ENCODE measurements at places on chromosomes 6 and 20.

DNA sequence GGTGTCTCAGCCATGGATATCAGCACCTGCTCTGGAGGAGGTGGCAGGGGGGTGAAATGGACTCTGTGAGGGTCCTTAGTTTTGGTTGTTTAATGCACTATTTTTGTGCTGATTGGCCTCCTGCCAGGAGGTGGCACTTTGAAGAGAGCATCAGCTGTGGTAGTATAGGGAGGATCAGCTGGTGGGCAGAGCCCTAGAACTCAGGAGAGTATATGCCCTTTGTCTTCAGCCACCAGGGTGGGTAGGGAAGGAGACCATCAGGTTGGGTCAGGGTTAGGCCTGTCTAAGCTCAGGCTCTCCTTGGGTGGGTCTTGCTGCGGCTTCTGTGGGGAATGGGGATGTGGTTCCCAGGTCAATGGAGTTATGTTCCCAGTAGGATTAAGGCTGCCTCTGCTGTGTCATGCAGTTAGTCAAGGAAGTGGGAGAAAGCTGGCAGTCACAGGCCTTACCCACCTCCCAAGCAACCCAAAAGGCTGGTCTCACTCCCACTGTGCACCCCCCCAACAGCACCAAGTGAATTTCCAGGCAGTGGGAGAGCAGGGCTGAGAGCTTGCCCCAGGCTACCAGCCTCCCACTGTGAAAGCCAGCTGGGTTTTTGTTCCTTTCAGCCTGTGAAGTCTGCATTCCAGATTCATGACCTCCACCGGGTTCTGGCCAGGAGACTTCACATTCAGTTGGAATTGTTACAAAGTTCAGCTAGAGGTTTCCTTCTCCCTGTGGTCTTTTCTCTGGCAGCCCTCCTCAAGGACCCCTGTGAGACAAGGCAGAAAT, 5.7 kb upstream of the OSTM1 start:
- DNase-seq, result no peak

GRCh38 chr6:22204153-22204552, 92.7 kb downstream of the PRL start:
- DNase-seq, result no peak

GRCh38 chr6:5781966-5782556, 224.7 kb downstream of the NRN1 start:
- no peak for DNase-seq

DNA sequence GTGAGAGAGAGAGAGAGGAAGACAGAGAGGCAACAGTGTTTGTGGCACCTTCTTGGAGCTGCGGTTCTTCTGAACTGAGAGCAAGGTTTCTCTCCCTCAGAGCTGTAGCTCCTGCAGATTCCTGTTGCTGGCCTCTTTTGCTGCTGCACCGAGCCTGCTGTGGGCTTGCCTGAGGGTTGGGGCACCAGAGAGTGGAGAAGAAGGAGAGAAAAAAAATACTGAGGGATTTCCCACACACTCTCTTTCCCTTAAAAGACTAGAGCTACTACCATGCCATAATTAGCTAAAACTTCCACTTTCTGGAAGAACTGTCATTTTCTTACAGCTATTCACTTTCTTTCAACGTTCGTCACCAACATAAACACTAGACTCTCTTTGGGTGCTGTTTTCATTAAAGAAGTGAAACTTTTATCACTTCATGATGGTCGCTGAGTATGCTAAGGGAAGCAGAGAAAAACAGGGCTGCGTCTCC, 18.2 kb upstream of the ECI2 start:
- no peak for DNase-seq

DNA sequence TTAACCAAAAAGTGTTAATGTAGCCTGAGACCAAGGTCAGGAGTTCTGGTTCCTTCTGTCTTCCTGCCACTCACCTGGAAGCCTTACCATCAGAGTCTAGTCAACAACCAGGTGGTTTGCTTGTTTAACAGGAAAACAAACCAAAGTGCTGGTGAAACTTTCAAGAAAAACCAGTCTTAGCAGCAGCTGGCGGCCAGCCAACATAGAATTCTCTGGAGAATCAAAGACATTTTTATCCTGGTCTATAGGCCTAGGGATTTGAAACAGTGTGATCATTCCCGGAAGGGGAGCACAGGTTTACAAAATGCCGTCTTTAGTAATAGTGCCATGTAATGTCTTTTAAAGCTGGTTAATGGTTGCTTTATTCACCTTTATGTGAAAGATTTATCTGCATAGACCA, 146.6 kb upstream of the AKIRIN2 start:
- no peak for DNase-seq

- no peak for DNase-seq
These were observed 42.6 kb upstream of the SCML4 start for GRCh38 chr6:107866606-107867301.

GRCh38 chr6:21377356-21377755, 216.2 kb upstream of the SOX4 start:
- no peak for DNase-seq

GRCh38 chr6:140202964-140203515, 828.6 kb upstream of the CITED2 start:
- DNase-seq, result no peak

DNA sequence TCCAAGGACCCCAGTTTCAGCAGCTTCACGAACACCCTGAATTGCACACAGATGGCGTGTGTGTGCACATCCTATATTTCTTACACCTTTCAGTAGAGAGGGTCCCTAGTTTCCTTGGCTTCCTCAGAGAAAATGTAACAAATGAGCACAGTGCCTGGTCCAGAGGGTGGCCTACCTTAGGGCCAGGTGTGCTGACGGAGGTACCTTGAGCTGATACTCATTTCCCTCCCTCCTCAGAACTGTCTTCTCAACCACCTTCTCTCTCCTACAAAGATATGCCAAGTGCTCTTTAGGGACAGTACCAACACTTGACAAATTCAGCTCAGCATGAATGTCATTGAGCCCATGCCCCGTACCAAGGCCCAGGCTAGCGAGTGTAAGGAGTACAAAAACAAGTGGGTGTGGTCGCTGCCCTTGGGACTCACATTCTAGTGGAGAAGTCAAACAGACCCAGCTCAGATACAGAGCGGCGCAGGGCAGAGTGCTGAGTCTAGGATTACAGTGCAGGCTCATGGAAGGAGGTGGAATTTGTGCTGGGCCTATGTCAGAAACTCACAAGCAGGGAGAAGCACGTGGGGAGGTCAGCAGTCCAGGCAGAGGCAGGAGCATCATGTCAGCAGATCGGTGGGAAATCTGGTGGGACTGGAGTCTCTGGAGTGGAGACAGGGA, 9.6 kb upstream of the BPHL start:
- DNase-seq, result no peak

- no peak for DNase-seq
These were observed 1.5 kb upstream of the GGT7 start for GRCh38 chr20:34874094-34874654.

DNA sequence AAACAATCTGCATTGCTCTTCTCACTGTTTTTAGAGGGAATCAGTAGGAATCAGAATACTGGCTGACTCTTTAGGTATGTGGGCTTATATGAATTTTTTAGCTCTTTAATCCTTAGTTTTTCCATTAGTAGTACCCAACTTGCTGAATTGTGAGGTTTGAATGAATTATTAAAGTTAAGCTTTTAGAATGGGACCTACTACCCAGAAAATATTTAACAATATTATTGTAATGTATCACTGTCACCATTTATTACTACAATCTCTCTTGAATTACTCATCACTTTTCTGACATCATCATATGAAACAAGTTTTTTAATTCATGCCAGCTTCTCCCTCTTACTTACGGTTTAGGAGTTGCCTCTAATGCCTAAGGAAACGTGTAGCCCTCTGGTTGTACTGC, 212.7 kb downstream of the BCKDHB start:
- no peak for DNase-seq

GRCh38 chr6:31691078-31691463, 10.2 kb upstream of the LY6G5C start:
- no peak for DNase-seq
